ENCODE measurements at places on chromosomes 6 and 20. TPM values are rescaled to one million over a fixed set of nuclear protein-coding genes. Genes with fewer than 3 reads are reported as not detected.

The LCA5 gene
- total RNA-seq, result 0.92 TPM

The OR2B6 gene
- not detected for total RNA-seq

The NNAT gene
- 1.2 TPM for total RNA-seq

The SHLD1 gene
- total RNA-seq, result 5.9 TPM

The SERINC1 gene
- total RNA-seq, result 161 TPM

The APOM gene
- 1.9 TPM for total RNA-seq

The ZMYND8 gene
- 17.5 TPM for total RNA-seq

The UST gene
- total RNA-seq, result 2.6 TPM

The UNC93A gene
- total RNA-seq, result not detected

The RAET1L gene
- total RNA-seq, result not detected

The NXT1 gene
- total RNA-seq, result 15.2 TPM

The SAMD10 gene
- not detected for total RNA-seq

The FAM184A gene
- total RNA-seq, result 0.40 TPM
